ENCODE measurements at places on chromosomes 12 and 14.

GRCh38 chr12:80977346-80977745 lies 39.6 kb upstream of the LIN7A start:
- DNase-seq: no peak

DNA sequence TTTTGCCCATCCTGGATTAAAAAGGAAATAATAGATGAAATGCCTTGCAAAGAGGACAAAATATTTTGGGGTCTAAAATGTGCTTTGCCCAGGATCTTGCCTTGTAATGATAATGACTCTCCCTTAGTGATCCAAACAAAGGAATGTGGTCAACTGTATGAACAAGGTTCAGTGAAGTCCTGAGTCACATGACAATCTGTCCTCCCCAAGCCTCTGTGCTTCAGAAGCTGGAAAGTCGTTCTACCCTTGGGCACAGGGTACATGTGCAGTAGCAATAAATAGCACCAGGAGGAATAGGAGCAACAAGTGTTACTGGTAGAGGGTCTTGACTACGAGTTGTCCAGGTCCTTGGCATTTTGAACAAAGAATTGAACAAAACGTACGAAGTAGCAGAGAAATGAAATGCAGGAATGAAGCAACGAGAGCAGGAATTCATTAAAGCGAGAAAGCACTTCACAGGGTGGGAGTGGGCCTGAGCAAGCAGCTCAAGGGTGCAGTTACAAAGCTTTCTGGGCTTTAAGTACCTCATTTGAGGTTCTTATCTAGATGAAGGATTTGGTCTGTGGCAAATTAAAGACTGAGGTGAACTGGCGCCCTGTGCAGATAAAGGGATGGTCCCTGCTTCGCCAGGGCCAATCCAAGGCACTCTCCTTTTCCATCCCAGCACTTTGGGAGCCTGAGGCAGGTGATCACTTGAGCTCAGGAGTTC lies 65.8 kb downstream of the RESF1 start:
- DNase-seq: no peak

DNA sequence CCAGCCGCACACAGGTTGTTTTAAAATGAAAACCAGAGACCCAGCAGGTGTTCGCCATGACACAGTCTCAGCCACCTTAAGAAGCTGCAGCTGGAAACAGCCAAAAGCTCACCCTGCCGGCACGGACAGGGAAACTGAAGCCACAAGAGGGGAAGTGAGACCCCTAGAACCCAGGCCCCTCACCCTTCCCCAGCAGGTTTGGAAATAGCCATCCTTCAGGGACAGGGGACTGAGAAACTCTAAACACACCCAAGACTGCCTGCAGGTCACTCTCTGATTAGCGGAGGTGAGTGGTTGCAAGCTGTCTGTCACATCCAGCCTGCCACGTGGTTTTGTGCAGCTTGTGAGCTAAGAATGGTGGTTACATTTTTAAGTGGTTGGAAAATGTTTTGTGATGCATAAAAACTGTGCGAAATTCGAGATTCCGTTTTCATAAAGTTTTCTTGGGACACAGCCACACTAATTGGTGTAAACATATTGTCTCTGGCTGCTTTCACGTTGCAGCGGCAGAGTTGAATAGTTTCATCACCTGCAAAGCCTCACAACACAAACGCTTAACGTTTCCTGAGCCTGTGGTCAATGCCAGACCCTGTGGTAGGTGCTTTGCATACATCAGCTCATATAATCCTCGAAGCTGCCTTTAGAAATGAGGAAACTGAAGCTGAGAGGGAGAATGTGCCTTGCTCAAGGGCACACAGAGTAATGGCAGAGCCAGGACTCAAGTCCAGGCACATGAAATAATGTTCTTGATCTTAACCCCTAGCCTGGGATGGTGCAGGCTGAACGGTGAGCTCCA lies 1.7 kb upstream of the SELPLG start:
- no peak for DNase-seq

GRCh38 chr14:83171761-83172160 lies 1638.1 kb upstream of the SEL1L start:
- DNase-seq: no peak

GRCh38 chr12:104022786-104023185 lies 27.2 kb downstream of the GLT8D2 start:
- no peak for DNase-seq

DNA sequence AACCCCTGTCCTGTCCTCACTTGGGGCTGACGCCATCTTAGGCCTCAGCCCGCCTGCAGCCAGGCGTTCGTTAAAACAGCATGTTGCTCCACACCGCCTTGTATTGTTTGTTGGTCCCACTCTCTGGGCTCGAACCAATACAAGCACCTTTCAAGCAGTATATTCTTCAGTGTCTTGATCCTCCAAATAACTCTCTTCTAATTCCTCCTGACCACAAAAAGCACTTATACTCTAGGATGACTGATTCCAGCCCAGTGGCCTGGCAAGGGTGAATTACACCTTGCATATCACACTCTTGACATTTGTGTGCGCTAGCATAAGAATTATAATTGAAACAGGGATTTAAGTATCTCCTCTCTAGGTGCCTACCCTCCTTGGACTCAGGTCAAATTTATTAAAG lies 7.1 kb downstream of the CCER1 start:
- DNase-seq: no peak

DNA sequence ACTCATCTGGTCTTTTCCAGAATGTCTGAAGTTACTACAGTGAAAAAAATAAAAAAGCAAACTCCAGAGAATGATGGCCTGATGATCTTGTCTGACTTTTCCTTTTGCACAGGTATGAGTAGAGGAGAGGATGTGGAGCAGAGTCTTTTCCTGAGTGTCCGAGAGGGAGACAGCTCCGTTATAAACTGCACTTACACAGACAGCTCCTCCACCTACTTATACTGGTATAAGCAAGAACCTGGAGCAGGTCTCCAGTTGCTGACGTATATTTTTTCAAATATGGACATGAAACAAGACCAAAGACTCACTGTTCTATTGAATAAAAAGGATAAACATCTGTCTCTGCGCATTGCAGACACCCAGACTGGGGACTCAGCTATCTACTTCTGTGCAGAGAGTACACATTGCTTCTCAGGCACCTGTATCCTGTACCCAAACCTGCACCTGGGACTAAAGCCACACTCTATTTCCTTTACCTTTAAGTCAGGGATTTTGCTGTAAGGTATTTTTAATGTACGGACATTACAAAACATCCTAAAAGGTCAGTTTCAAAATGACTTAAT lies 75.8 kb upstream of the OR4E1 start:
- DNase-seq: no peak

DNA sequence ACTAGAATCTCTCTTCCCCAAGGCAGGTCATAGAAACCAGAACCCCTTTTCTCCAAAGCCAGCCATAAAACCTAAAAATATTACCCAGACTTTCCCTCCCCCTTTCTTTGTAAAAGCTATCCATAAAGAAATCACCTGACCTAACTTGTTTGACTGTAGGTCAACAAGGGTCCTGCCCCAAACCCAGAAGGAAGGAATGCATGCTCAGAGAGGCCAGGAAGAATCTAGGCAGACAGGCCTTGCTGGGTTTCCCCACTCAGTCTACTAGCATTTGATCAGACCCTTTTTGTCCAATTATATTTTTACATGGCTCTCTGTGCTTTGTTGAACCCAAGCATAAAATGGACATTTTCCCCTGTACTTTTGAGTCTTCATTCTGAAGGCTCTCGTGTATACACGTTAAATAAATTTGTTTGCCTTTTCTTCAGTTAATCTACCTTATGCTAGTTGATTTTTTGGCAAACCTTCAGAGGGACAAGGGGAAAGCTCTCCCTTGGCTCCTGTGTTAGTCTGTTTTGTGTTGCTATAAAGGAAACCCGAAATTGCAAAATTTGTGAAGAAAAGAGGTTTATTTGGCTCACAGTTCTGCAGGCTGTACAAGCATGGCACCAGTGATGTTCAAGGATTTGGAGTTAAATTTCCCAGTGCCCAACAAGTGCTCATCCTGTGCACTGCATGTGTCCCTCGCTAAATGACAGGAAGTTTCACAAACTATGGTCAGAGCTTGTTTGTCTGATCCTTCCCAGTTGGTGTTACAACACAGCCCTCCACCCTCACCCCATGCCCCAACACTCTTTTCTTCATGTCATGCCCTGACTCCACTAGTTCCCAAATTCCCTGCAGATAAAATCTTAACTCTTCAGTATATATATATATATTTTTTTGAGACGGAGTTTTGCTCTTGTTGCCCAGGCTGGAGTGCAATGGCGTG lies 14.2 kb upstream of the RASSF3 start:
- no peak for DNase-seq

DNA sequence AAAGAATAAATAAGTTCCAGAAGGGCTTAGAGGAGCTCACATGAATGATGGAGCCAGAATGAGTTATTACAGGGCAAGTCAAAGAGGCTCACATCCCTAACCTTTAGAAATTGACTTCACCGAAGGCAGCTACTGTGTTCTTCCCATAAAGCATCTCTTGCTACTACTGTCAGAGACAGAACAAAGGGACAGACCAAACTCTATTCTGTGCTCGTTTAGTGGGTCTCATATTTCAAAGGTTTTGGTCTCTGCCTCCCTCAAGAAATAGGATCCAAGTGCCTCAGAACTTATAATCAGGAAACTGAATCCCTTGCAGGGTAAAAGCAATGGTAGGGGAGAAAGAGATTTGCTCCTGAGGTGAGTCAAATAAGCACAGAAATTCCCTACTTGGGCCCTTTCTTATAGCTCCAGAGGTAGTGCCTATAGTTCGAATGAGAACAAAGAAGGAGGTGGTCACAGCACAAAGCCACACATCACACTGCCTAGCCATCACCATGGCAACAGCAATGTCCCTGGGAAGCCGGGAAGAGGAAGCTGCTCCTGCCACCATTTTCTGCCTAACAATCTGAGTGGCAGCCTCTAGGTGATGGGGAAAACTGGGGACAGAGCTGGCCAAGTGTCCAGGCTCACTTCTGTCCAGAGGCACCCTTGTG lies 294.9 kb downstream of the FOXN3 start:
- DNase-seq: no peak

DNA sequence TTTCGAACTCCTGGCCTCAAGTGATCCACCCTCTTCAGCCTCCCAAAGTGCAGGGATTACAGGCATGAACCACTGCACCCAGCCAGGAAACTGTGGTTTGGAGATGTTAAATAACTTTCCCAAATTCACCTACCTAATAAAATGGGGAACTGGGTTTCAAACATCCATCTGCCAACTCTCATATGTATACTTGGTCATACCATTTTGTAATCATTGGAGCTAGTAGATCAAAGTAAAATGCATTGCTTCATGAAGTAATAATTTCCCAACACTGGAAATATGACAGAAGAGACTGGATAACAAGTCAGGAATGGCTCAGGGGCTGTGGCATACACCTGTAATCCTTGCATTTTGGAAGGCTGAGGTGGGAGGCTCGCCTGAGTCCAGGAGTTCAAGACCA lies 5.3 kb upstream of the HECTD1 start:
- DNase-seq: no peak

DNA sequence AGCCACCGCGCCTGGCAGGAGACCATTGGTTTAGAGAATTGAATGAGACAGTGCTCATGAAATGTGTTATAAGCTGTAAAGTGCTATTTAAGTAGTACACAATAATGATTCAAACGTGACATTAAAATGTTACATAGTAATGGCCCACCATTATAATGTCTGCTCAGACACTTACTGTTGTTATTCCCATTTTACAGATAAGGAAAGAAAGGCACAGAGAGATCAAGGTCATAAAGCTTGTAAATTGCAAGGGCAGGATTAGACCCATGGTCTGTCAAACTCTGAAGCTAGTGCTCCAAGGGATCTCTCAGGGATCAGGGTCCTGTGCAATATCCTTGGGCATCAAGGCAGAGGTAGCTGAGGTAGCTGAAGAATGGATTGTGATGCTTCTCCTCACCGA lies 6.2 kb downstream of the ACSM4 start:
- no peak for DNase-seq

DNA sequence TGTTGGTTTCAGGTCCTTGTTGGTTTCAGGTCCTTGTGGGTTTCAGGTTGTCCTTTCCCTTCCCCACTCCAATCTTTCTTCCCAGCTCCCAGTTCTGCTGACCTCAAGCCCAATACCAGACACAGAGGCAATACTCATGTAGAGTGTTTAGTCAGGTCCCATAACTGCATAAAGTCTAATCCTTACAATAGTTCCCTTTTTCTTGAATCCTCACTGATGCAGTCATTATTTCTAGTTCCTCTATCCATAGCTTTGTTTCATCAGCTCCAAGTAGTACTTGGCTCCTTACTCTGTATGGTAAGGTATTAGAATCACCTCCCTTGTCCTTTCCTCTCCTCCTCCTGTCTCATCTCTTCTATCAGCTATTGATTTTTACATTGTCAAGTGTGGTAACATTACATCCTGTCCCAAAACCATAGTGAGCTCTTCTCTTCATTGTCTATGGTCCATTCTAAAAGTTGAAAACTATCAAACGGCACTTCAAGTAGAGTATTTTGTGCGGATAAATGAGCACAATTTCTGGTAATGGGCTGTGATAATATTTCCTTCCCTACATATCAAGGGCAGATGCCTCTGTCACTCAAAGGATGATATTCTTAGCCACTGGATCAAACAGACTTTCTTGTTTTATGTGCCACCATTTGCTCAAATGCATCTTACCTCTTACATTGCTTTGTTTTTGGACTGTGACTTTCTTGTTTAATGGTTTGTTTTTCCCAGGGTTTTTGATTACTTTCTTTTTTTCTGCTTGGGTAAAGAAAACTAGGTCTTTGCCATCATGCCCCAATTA lies 57.2 kb upstream of the JDP2 start:
- DNase-seq: no peak

DNA sequence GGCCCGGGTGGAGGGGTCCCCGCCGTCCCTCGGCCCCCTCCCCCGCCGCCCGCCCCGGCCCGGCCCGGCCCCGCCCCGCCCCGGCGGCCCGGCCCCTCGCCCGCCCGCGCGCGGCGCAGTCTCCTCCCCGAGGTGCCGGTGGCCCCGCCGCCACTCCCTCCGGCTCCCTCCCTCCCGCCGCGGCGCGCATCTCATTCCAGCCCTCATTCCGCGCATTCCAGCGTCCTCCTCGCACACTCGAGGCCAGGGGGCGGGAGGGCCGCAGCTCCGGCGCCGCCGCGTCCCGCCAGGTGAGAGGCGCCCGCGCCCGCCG lies at the start of gene TEAD4:
TEAD4 (plus strand) TSS at position 206 of the 313 bp plus-strand sequence.
- DNase-seq: no peak

GRCh38 chr14:102949062-102949800 lies 26.8 kb downstream of the AMN start:
- no peak for DNase-seq

DNA sequence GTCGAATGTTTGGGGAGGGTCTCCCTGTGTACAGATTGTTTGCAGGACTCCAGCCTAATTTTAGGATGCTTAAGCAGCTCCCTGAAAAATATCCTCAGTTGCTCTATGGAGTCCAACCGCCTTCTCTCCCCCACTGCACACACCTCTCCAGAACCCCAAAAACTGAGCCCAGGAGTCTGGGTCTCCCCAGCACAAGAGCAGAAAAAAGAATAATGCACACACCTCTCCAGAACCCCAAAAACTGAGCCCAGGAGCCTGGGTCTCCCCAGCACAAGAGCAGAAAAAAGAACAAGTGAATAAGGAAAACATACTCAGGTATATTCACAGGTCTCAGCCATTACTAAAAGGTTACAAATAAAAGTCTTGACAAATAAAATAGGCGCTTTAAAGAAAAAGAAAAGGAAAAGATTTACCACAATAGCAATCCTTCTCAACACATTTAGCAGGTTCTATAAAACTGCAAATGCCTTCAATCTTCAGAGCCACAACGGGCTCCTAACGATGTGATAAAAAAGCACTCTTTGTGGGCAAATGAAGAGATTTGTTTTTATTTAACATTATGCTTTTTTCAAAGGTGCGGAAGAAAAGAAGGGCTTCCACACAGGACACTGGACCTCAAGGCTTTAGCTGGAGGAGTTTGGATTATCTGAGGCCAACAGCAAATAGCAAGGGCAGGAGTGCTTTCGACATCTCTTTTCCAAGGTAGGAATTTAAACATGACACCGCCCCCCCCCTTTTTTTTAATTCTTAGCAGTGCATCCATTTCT lies 8.2 kb downstream of the BCL11B start:
- DNase-seq: no peak

Measured in stimulated activated CD4-positive, alpha-beta T cell treated with anti-CD3 and anti-CD28 coated beads, TNF-alpha, amount 100 ng/mL, for 1 hour (primary cell).